A673 (cell line): ENCODE measurements at places on chromosomes 11 and 22. TPM values are rescaled to one million over a fixed set of nuclear protein-coding genes. Genes with fewer than 3 reads are reported as not detected.

Gene DUSP8
- total RNA-seq: 0.70 and 1.9 TPM in 2 replicates

Gene MFRP
- not detected in 2 replicates for total RNA-seq

Gene CD6
- not detected in 2 replicates for total RNA-seq

Gene THRSP
- not detected in 2 replicates for total RNA-seq

Gene OR4A47
- not detected in 2 replicates for total RNA-seq

Gene CHRNA10
- total RNA-seq: 1.6 and 2.1 TPM in 2 replicates

Gene SULT4A1
- 0.15 and 0.33 TPM in 2 replicates for total RNA-seq

Gene APOBEC3A
- total RNA-seq: not detected in 2 replicates

Gene FADS3
- 23.3 and 28.1 TPM in 2 replicates for total RNA-seq

Gene OR52H1
- total RNA-seq: not detected in 2 replicates

Gene NDUFC2
- total RNA-seq: 408 and 425 TPM in 2 replicates

Gene CREB3L1
- 3.5 and 10.7 TPM in 2 replicates for total RNA-seq

Gene NPAS4
- total RNA-seq: not detected in 2 replicates

Gene MMP13
- total RNA-seq: not detected in 2 replicates

Gene IFT27
- 24.9 and 30.9 TPM in 2 replicates for total RNA-seq

Gene KCNJ1
- total RNA-seq: not detected in 2 replicates

Gene ZDHHC8
- total RNA-seq: 58.8 and 60.2 TPM in 2 replicates

Gene POGLUT3
- total RNA-seq: 75.7 and 81.2 TPM in 2 replicates

Gene BBOX1
- total RNA-seq: not detected in 2 replicates

Gene CHRDL2
- total RNA-seq: 7.7 and 11.6 TPM in 2 replicates

Gene NDUFV1
- total RNA-seq: 250 and 275 TPM in 2 replicates

Gene RCOR2
- 3.9 and 7.6 TPM in 2 replicates for total RNA-seq
